ENCODE measurements at places on chromosomes 3 and 15.

- no peak for DNase-seq
Measured at GRCh38 chr3:4793311-4793710, 185.9 kb upstream of the BHLHE40 start.

DNA sequence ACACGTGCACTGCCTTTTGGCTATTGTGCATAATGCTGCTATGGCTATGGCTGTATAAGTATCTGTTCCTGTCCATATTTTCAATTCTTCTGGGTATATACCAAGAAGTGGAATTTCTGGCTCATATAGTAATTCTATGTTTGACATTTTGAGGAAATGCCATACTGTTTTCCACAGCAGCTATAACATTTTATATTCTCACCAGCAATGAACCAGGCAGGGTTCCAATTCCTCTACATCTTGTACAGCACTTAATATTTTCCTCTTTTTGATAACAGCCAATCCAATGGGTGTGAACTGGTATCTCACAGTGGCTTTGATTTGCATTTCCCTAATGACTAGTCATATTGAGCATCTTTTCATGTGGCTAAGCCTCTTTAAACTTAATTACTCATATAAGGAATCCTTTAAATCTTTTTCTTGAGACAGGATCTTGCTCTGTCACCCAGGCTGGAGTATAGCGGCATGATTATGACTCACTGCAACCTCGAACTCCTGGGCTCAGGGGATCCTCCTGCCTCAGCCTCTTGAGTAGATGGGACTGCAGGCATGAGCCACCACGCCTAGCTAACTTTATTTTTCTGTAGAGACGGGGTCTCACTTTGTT is 38.1 kb upstream of the IGDCC4 start:
- no peak for DNase-seq

DNA sequence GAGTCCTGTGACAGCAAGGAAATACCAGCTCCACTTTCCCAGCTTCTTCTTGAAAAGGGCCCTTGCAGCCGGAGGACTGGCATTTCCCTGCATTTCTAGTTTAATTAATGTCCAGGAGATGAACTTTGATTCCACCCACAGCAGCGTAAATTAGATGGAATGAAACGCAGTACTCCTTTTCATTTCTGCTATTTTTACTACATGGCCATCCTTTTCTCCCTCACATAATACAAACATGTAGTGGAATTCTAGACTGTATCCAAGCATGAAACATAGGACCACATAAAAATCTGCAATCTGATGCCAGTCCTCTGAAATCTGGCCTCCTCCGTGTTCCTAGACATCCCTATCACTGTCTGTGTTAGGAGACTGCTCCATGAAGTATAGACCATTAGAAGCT is 403.2 kb downstream of the NR2F2 start:
- DNase-seq = no peak

GRCh38 chr3:184176377-184177330 is 2.0 kb downstream of the AP2M1 start:
- DNase-seq = no peak

- DNase-seq = no peak
Measured at GRCh38 chr15:89556413-89557262, 18.6 kb upstream of the TICRR start.

GRCh38 chr3:12232785-12233300 is 56.0 kb upstream of the PPARG start:
- no peak for DNase-seq

- DNase-seq = no peak
Measured at GRCh38 chr3:47741925-47742324, 39.8 kb downstream of the SMARCC1 start.

- DNase-seq = no peak
Measured at GRCh38 chr3:127710155-127710941, 37.6 kb downstream of the ABTB1 start.

DNA sequence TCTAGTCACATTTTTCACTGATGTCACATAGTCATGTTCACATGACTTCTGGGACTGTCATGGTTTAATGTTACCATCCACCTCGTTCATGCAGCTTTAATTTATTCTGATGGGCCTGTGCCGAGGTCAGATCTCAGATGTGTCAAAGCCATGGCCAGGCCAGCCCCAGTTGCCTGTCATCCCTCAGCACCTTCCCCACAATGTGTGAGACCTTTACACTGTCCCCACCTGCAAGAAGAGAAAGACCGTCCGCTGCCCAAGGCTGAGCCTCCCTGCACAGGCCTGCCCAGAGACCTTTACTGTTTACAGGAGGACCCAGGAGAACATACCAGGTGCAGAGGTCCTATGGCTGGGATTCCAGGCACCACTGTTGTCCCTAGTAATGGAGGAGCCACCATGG is 12.8 kb upstream of the KLF15 start:
- DNase-seq = no peak

DNA sequence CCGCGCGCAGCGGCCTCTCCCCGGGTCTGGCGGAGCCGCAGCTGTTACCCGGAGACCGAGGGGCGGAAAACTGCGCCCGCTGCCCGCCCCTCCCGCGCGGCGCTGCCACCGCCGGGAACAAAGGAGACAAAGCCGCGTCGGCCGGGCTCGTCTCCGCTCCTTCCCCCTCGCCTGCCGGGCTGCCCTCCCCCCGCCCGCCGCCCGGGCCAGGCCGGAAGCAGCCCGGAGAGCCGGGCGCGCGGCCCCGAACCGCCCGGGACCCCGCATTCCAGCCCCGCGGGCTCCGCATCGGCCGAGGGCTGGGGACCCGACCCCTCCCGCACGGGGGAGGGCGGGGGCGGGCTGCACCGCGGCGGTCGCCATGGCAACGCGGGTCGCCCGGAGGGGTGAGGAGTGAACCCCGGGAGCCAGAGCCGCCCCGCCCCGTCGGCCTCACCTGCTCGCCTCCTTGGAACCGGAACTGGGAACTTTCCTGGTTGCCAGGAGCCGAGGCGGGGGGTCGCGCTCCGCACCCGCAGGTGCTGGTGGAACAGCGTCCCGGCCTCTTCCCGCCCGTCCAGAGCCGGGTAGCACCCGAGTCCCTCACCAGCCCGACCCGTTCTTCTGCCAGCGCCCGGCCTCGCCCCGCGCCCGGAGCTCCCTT is 448 bp downstream of the PLXNB1 start:
- DNase-seq = peak; percentile 37

- no peak for DNase-seq
Measured at GRCh38 chr3:112042842-112043280, 8.3 kb downstream of the TMPRSS7 start.

DNA sequence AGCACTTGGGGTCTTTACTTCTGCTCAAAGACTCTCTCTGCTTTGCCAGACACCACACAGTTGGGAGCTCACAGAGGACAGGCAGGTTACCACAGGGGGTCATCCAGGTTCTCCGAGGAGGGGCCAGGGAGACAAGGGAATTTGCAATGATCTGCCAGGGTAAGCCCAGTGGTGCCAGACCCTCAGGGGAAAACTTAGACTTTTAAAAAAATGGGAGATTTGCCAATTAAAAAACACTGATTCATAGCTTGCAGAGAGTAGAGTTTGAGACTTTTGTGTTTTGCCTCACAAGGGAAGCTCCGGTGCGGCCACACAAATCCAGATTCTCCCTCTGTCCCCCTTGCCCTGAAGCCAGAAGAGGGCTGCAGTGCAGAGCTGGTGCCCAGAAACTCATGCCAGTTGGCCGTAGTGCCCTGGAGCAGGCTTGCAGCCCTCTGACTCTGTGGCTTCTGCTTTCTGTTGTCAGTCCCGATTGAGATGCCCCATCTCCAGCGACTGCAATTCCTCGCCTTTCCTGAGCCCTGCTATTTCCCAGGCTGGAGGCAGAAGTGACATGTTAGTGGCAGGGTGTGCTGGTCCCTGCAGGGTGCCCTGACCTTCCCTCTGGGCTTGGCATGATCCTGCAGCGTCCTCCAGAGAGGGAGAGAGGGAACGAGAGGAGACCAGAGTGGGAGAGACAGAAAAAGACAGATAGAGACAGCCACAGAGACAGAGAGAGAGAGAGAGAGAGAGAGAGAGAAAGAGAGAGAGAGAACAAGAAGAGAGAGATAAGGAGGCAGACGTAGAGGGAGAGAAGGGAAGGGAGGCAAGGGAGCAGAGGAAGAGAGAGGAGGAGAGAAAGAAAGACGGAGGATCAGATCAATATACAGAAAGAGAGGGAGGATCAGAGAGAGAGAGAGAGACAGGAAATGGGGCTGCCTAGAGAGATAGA is 46.0 kb downstream of the RHCG start:
- no peak for DNase-seq

- DNase-seq = no peak
Measured at GRCh38 chr3:172908771-172909270, 158.3 kb downstream of the ECT2 start.

DNA sequence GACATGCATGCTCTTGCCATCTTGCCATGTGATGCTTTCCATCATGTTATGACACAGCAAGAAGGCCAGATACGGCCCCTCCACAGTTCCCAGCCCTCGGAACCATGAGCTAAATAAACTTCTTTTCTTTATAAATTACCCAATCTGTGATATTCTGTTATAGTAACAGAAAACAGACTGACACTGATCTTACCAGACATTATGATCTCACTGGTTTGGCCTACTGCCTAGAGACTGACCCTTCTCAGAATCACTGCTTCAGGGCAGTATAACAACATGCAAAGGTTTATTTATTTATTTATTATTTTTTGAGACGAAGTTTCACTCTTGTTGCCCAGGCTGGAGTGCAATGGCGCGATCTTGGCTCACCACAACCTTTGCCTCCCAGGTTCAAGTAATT is 14.0 kb downstream of the ZNF619 start:
- no peak for DNase-seq

DNA sequence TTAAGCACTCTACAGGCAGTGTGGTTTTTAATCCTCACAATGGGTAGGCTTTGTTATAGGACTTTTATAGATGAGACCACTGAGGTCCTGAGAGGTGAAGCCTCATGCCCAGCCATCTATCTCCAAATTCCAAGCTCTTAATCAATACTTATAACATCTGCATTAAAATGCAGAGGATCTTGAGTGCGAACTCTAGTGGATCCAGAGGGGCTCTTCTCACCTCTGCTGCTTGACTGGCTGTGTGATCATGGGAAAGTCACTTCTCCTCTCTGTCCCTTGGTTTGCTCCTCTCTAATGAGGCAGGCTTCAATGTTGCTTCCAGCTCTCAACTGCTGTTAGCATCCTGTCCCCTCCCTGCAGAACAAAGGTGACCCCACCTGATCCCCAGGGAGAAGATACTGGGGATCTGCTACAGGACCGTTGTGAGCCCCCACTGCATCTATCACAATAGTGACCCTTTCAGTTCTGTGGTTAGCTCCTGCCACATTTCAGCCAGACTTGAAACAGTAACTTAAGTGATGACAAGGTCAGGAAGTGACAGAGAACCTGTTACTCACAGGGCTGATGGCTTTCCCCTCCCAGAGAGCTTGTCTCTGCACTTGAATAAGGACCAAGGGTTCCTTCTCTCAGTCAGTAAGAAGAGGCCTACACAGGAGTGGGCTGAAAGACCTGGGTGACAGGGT is 1.3 kb downstream of the SLC27A2 start:
- no peak for DNase-seq

DNA sequence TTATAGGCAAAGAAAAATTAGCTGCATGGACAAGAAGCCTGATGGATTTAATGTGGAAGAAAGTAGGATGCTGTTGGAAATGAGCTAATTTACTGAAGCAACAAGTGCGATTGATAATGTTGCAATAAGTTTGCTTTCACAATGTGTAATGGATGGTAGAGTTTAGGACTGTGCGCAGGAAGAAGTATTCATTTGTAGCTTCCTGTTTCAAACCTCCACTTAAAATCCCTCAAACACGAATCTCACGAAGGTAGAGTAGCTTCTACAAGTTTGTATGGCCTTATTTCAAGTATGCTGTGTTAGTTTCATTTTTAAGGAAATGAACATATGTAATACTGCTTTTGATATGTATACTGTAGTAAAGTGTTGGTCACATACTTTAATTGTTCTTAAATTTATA is 42.3 kb downstream of the KCNH8 start:
- DNase-seq = no peak

DNA sequence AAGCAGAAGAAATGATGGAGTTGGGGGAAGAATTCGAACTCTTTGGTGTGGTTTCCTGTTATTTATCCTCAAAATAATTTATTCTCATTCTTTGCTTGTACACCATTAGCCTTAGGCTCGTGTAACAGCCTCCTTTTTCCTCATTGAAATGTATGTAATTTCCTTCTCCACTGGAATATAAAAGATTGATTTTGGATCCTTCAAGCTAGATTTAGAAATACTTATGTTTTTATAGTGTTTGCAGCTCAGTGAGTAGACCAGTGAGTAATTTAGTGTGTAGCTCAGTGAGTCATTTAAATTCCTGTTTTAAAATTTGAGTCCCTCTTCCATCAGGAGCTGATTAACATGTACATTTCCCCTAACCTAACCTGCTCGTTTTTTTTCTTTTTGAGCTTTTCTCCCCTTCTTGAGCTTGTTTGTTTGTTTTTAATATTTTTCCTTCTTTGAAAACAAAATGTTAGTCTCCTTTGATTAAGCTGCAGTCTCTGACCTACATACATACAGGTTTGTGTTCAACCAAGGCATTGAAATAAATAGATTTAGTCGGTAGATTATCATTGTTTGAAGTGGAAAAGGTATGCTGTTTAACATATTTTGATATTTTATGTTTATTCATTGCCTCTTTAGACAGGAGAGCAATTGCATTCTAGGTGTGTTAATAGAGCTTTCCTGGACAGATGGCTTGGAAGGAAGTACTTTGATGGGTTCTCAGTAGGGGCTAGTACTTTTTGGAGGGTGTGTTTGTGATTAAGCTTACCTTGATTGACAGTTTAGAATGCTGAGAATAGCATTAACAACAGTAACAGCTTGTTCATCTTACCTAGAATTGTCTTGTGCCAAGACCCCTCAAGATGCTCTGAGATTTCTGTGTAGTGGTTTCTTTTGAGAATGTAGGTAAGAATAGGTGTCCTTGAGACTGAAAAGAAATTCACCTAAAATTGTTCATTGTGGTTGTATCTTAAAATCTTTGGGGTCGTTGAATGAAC is 5.9 kb downstream of the USP3 start:
- DNase-seq = no peak

GRCh38 chr3:27171113-27171512 is 198.1 kb downstream of the NEK10 start:
- DNase-seq = no peak
